H7 (cell line): ENCODE measurements at places on chromosomes 1 and 21. TPM values are rescaled to one million over a fixed set of nuclear protein-coding genes. Genes with fewer than 3 reads are reported as not detected.
A peak's percentile ranks its signal among the peaks of the same experiment; 100 is the strongest.

DNA sequence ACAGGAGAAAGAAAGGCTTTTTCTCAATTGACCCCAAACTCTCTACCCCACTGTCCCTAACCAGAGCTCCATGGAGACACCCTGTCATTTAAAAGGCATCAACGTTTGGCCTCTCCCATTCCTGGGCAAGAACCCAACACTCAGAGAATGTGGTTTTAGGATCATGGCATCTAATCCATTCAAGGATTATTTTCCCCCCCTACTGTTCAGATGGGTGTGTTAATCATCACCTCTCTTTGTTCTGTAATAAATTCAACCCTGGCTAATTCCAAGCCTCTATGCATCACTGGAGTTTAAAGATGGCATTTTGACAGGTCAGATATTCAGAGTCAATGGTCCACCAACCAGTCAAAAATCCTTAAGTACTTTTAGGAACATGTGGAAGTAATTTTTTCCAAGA, 42.7 kb downstream of the TBX15 start:
- no peak for DNase-seq

The NR5A2 gene
- total RNA-seq, result 13.2 and 13.9 TPM in 2 replicates

The KDF1 gene
- 14.4 and 14.6 TPM in 2 replicates for total RNA-seq

DNA sequence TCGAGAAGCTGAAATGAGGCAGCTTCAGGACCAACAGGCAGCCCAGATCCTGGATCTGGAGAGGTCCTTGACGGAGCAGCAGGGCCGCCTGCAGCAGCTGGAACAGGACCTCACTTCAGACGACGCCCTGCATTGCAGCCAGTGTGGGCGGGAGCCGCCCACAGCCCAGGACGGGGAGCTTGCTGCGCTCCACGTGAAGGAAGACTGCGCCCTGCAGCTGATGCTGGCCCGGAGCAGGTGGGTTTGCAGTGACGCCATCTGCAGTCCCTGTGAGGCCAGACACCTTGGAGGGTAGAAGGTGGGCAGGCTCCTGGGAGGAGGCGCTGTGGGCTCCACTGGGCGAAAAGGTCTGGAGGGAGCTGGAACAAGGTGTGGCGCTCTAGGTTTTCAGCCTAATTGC, 39.7 kb downstream of the PCNT start:
- DNase-seq, result peak; percentile 63

DNA sequence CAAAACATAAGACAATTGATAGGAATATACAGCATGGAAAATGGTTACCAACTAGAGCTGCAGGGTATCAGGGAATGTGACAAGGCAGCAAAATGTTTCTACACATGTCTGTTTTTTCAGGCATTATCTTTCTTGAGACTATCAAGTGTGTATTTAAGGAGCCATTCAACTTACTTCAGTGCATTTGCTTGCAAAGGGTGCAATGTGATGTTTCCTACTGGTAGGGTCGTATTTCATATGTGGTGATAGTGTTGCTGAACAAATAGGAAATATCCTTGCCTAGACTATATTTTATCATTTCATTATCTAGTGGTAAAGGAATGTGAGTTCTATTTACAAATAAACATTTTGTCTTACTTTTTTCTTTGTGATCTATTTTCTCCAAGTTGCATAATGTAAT, 42.4 kb downstream of the PTPRC start:
- no peak for DNase-seq
